ENCODE measurements at places on chromosomes 1 and 21. TPM values are rescaled to one million over a fixed set of nuclear protein-coding genes. Genes with fewer than 3 reads are reported as not detected.
A peak's percentile ranks its signal among the peaks of the same experiment; 100 is the strongest.

GRCh38 chr21:34952701-34953100, 96.4 kb downstream of the RUNX1 start:
- no peaks in the 10 kb centered on the region for H3K36me3 ChIP-seq
- no peak overlapping the region for H3K27ac ChIP-seq
- no peak overlapping the region for H3K4me3 ChIP-seq
- no peak for DNase-seq

DNA sequence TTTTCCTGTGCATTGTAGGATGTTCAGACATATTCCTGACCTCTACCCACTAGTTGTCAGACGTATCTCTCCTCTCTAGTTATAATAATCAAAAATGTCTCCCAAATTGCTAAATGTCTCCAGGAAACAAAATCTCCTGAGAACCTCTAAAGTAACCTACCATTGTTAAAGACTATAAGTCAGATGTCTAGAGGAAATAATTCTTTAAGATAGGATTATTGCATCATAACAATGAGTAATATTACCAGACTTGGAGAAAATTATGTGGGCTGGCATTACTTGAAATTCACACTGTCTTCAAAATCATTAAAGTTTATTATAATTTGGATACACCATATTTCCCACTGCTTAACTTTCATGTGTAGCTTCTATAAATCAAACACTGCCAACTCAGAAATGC, 643.0 kb upstream of the ADGRL2 start:
- H3K4me3 ChIP-seq, result no peak overlapping the region
- H3K36me3 ChIP-seq, result no peaks in the 10 kb centered on the region
- H3K4me1 ChIP-seq, result peaks cover 3% of the 10 kb centered on the region

DNA sequence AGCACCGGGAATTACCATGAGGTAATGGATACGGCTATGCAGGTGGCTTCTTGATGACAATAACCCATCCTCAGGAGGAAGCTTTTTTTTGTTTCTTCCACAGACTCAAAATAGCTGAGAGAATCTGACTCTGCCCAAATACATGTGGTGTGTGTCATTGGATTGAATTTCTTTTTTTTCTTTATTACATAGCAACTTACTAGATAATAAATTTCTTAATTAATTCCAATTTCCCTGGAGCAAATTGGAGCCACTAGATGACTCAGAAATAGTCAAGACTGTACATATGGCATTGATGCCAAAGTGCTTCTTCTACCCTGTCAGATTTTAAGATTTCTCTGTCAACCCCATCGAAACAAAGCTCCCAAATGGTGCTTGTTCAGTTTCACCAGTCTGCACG, 42.7 kb downstream of the L1TD1 start:
- H3K27me3 ChIP-seq, result no peaks in the 10 kb centered on the region
- no peak overlapping the region for H3K4me3 ChIP-seq
- peaks cover 3% of the 10 kb centered on the region for H3K36me3 ChIP-seq
- no peak overlapping the region for H3K27ac ChIP-seq

DNA sequence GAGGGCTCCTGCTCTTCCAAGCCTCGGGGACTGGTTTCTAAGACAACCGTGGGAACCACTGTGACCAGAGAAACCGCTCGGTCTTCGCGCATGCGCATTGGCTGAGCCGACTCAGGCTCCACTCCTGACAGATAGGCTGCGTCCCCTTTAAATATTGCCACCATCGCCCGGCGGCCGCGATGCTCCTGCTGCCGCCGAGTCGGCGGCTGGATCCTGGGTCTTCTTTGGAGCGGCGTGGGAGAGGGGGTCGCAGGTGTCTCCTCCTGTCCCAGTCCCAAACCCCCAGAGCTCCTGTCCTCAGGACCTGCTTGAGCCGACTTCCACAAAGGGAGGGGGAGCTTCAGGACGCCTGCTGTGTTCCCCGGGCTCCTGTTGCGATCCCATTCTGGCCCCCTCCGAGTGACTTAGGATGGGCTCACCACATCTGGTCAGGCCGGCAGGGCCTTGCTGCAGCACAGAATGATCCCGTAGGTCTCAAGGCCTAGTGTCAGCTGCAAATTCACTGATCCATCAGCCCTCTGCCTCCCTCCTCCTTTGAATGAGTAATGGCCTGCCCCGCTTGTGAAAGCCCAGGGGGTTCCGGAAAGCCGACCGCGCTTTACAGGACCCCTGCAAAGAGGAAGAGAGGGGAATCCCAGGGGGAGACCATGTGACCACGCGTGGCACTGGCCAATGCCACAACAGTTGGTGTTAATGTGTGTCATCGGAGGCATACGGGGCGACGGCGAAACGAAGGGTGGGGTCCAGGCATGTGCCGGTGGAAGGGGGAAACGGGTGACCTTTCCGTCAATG, 683.2 kb upstream of the TPTE start:
- no peak for DNase-seq
- H3K27me3 ChIP-seq, result no peaks in the 10 kb centered on the region
- H3K36me3 ChIP-seq, result no peaks in the 10 kb centered on the region
- no peak overlapping the region for H3K4me3 ChIP-seq
- no peaks in the 10 kb centered on the region for H3K4me1 ChIP-seq
- no peak overlapping the region for H3K27ac ChIP-seq

DNA sequence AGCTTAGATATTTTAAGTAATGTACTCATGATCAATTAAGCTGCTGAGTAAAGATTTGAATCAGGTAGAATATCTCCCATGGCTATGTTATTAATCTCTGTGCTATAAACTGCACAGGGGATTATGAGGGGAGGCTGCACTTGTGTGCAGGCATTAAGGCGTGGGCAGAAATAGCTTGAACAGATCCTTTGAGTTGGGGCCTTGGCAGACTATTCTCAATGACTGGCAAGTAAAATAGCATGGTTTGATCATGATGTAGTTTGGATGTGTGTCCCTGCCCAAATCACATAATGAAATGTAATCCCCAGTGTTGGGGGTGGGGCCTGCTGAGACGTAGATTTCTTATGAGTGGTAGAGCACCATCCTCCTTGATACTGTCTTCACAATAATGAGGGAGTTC, 220.3 kb downstream of the PLPP3 start:
- H3K27ac ChIP-seq, result no peak overlapping the region
- DNase-seq, result no peak
- no peak overlapping the region for H3K4me3 ChIP-seq
- H3K4me1 ChIP-seq, result no peaks in the 10 kb centered on the region
- no peaks in the 10 kb centered on the region for H3K27me3 ChIP-seq
- H3K36me3 ChIP-seq, result no peaks in the 10 kb centered on the region

DNA sequence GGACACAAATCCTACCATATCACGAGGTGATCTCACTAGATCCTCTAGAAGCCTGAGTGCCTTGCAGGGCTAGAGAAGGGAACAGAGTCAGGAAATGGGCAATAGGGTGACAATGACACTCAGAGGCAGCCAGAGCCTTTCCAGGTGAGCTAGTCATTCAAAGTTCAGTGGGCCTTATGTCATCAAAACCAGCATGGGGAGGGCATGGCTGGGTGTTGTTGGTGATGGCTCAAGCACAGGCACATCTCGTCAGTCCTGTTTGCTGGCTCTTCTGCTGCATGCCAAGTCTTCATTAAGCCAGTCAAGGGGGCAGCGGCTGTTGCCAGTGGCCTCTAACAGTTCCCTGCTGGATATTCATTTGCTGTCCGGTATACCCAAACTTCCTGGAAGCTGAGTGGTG, 99.6 kb upstream of the USP24 start:
- DNase-seq, result no peak
- peaks cover 6% of the 10 kb centered on the region for H3K4me1 ChIP-seq
- no peaks in the 10 kb centered on the region for H3K27me3 ChIP-seq
- H3K27ac ChIP-seq, result no peak overlapping the region

- no peaks in the 10 kb centered on the region for H3K4me1 ChIP-seq
- no peak overlapping the region for H3K4me3 ChIP-seq
- DNase-seq, result no peak
- no peak overlapping the region for H3K27ac ChIP-seq
- peaks cover 22% of the 10 kb centered on the region for H3K27me3 ChIP-seq
Measured at GRCh38 chr1:22332795-22333499, 118.7 kb upstream of the ZBTB40 start.

- DNase-seq, result no peak
- no peaks in the 10 kb centered on the region for H3K27me3 ChIP-seq
- no peaks in the 10 kb centered on the region for H3K4me1 ChIP-seq
- H3K4me3 ChIP-seq, result no peak overlapping the region
- H3K27ac ChIP-seq, result peak overlapping the region; percentile 72
Measured at GRCh38 chr1:89546082-89546889, 21.7 kb downstream of the LRRC8B start.

DNA sequence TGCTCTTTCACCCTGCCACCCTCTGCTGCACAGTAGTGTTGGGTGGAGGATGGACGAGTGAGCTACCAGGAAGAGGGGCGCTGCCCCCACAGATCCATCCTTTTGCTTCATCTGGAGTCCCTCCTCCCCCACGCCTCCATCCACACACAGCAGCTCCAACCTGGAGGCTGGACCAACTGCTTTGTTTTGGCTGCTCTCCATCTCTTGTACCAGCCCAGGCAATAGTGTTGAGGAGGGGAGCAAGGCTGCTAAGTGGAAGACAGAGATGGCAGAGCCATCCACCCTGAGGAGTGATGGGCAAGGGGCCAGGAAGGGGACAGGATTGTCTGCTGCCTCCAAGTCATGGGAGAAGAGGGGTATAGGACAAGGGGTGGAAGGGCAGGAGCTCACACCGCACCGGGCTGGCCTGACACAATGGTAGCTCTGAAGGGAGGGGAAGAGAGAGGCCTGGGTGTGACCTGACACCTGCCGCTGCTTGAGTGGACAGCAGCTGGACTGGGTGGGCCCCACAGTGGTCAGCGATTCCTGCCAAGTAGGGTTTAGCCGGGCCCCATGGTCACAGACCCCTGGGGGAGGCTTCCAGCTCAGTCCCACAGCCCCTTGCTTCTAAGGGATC, 8.5 kb downstream of the CHRNB2 start:
- peaks cover 3% of the 10 kb centered on the region for H3K36me3 ChIP-seq
- DNase-seq, result no peak
- no peaks in the 10 kb centered on the region for H3K27me3 ChIP-seq
- H3K4me1 ChIP-seq, result no peaks in the 10 kb centered on the region
- H3K27ac ChIP-seq, result no peak overlapping the region

DNA sequence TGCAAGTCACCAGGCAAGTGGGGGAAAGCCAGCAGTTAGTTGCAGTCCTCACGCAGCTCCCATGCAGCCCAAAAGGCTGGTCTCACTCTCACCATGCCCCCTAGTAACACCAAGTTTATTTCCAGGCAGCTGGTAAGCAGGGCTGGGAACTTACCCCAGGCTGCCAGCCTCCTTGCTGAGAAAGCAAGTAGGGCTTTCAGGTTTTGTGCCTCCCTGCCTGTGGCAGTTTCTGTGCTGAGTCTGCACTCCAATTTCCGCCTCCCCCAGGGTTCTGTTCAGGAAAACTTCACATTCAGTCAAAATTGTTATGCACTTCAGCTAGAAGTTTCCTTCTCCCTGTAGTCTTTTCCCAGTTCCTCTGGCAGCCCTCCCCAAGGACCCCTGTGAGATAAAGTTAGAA, 102.0 kb upstream of the SGIP1 start:
- H3K27me3 ChIP-seq, result no peaks in the 10 kb centered on the region
- no peak overlapping the region for H3K4me3 ChIP-seq
- H3K36me3 ChIP-seq, result no peaks in the 10 kb centered on the region

GRCh38 chr1:32770741-32771548, 46.2 kb downstream of the YARS1 start:
- H3K36me3 ChIP-seq, result peaks cover 44% of the 10 kb centered on the region
- H3K27me3 ChIP-seq, result no peaks in the 10 kb centered on the region
- no peak overlapping the region for H3K4me3 ChIP-seq
- DNase-seq, result no peak
- no peak overlapping the region for H3K27ac ChIP-seq

- H3K36me3 ChIP-seq, result no peaks in the 10 kb centered on the region
- no peaks in the 10 kb centered on the region for H3K27me3 ChIP-seq
- DNase-seq, result no peak
- no peak overlapping the region for H3K4me3 ChIP-seq
- no peak overlapping the region for H3K27ac ChIP-seq
- no peaks in the 10 kb centered on the region for H3K4me1 ChIP-seq
Measured at GRCh38 chr1:67175530-67176087, 9.4 kb downstream of the IL23R start.

- peaks cover 12% of the 10 kb centered on the region for H3K4me1 ChIP-seq
- H3K27ac ChIP-seq, result no peak overlapping the region
- H3K27me3 ChIP-seq, result no peaks in the 10 kb centered on the region
- H3K36me3 ChIP-seq, result no peaks in the 10 kb centered on the region
Measured at GRCh38 chr1:32755098-32755809, 52.7 kb upstream of the SYNC start.

- H3K4me1 ChIP-seq, result peaks cover 5% of the 10 kb centered on the region
- H3K27ac ChIP-seq, result peak overlapping the region; percentile 97
- no peaks in the 10 kb centered on the region for H3K36me3 ChIP-seq
- DNase-seq, result peak; percentile 64
- H3K27me3 ChIP-seq, result no peaks in the 10 kb centered on the region
- no peak overlapping the region for H3K4me3 ChIP-seq
Measured at GRCh38 chr1:183804387-183804786, 533 bp upstream of the RGL1 start.

GRCh38 chr1:98422816-98423215, 238.7 kb upstream of the SNX7 start:
- DNase-seq, result no peak
- H3K27me3 ChIP-seq, result no peaks in the 10 kb centered on the region
- no peak overlapping the region for H3K4me3 ChIP-seq
- no peaks in the 10 kb centered on the region for H3K4me1 ChIP-seq
- no peaks in the 10 kb centered on the region for H3K36me3 ChIP-seq
- no peak overlapping the region for H3K27ac ChIP-seq

DNA sequence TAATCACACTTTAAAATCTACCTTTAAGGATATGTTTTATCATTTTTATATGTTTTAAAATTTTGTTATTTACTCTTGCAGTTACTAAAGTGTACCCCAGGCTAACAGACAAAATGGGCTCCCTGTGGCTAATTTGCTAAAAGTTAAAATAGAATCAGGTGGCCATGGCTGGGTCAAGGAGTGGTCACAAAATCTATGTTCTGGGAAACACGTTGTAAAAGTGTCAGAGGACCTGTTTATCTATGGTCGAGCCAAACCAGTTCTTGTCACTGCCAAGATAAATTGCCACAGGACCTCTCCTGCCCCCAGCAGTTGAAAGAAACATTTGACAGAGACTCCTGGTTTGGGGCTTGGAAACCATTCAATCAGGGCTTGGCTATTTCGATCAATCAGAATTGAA, 21.2 kb upstream of the TTLL7 start:
- no peak for DNase-seq
- no peaks in the 10 kb centered on the region for H3K36me3 ChIP-seq
- no peak overlapping the region for H3K4me3 ChIP-seq
- no peak overlapping the region for H3K27ac ChIP-seq

GRCh38 chr1:218090459-218090858, 194.6 kb upstream of the RRP15 start:
- no peaks in the 10 kb centered on the region for H3K4me1 ChIP-seq
- no peak overlapping the region for H3K27ac ChIP-seq
- no peaks in the 10 kb centered on the region for H3K36me3 ChIP-seq
- no peak for DNase-seq

ADCY10 gene
- 0.09 TPM for total RNA-seq

MPZ gene
- total RNA-seq, result 5.1 TPM

OR2T10 gene
- total RNA-seq, result not detected

DMRTA2 gene
- total RNA-seq, result not detected

PCNX2 gene
- total RNA-seq, result 10.3 TPM

All from lung (tissue), 17 donors.